ENCODE measurements at places on chromosomes 3 and 15.

DNA sequence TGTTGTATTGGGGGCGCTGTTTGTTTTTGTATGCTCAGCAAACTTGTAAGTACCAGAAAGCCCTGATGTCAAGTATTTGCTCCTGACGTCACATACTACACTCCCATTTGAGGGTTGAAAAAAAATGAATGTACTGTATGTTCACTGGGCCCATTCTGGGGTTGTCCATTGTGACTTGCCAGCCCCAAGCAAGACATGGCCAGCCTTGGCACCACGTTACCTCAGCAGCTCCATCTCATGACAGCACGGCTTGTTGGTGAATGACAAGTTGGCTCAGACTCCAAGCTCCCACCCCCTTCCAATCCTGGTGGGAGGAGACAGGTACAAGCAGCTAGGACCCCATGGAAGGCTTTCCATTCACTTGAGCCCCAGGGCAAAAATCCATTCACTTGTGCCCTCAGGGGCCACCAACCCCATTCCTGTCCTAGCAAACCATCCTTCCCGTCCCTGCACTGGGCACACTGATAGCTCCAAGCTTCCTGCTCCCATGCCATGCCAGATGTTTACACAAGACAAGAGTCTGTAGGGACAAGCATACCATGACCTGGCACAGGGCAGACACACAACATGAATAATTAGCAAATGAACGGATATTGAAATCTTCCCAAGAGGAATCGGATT, 1.6 kb downstream of the PHGR1 start:
- DNase-seq, result no peak

DNA sequence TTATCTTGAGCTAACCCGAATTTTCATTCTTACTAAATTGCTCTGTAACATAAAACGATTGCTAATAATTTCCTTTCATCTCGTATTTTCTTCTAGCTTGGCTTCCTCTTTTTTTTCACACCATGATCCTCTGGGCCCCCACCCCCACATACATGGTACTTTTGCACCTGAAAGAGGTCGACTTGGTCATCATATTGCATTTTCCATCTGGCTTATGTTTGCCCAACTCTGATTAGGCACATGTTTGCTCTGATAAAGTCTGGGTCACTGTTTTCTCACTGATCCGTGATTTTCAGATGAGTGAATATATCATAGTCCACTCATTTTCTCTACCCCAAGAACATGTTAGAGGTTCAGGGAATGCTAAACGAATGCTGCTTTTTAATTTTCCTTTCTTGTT, 49.5 kb downstream of the ARRDC4 start:
- DNase-seq, result no peak

- no peak for DNase-seq
Observed at GRCh38 chr15:50256188-50257041, 9.1 kb downstream of the HDC start.

DNA sequence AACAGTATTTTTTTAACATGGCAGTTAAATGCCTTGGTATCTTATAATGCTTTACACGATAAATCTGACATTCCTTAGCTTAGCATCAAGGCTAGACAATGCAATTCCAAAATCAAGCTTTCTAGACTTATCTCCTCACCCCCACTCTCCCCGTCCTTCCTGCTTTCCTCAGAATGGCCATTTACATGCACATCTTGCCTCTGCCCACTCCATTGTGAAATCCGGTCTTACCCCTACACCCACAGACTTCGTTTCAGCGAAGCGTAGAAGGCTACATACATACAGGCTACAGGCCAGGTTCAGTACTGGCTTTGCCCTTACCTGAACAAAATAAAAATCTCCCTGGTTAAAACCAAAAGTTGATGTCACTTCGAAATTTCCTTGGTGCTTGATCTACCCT, 58.6 kb upstream of the SLC12A8 start:
- no peak for DNase-seq

DNA sequence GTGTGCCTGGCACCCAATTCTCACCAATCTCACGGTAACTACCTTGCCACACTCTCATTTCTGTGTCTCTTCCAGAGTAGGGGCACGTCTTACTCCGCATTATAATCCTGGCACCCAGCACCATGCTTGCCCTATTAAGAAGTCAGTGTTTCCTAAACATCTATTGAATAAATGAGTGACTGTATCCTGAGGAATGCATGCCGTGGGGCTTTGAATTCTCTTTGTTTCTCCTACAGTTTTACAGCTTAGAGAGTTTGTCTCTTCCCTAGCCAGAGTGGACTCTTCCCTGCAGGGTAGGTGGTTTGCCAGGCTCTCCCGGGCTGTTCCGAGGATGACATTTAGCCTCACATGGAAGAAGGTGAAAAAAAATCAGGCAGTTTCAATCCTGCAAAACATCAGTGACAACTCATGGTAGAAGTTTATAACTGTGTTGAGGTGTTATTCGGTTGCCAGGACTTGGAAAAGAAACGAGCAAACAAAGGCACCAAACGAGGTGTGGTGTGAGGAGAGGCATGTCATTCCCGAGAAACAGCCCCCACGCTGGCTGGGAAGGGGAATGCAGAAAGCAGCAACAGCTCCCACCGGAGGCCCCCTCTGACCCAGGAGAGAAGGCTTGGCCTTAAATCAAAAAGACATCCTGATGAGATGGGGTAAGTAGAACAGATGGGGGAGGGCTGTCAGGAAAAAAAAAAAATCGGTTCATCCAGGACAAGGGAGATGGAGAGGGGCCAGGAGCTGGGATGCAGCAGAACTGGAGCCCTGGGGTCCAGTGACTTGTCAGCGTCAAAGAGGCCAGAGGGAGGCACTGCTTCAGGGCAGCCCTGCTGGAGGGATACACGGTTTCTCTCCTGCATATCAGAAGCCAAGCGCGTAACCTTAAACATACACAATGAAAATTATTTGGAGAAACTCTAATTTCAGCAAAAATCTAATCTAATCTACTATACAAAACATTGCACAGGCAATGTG, 168.4 kb upstream of the ARRDC4 start:
- no peak for DNase-seq

GRCh38 chr3:171883257-171883892, 40.2 kb downstream of the TMEM212 start:
- no peak for DNase-seq

DNA sequence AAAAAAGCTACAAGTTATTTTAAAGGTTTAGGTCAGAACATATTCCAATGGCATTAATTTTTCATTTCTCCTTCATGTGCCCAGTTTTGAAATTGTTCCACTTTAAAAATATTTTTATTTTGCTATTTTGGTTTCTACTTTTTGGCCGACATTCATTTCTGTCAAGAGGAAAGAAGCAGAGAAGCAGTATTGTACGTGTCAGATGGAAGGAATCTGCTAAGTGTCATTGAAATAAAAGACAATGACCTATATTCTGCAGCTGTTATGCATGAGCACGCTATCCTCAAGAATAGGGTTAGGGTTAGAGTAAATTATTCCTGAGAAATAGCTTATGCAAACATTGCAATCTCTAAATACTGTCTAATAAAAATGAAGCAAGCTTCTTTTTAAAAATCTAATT, 941.7 kb downstream of the TUSC7 start:
- DNase-seq, result no peak

DNA sequence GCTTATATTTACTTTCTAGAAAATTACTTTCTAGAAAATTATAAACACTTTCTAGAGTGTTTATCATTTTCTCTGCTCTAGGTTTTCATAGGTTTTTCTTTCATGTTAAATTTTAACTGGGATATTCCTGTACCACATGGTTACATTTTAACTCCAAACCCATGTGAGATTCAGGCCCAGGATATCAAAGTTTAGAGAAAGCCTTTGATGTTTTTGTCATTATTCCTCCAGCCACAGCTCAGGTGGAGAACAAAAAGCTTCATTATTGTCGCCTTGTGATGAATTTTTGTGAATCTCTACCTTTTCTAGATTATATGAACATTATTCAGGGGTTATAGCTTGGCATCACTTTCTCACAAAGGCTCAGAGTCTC, 816.0 kb downstream of the SQOR start:
- DNase-seq, result no peak

DNA sequence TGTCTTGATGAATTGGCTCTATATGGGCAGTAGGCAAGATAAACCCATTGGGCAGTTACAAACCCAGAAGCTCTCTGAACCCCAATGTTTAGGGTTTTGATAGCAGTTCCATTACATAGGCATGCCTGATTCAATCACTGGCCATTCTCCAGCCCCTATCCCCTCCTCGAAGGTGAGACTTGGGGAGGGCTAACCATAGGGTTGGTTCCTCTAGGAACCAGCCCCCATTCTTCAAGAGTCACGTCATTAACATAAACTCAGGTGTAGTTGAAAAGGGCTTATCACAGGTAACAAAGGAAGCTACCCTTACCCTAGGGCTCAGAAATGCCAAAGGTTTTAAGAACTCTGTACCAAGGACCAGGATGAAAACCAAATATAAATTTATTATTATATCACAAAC, 353.1 kb downstream of the ERC2 start:
- no peak for DNase-seq

DNA sequence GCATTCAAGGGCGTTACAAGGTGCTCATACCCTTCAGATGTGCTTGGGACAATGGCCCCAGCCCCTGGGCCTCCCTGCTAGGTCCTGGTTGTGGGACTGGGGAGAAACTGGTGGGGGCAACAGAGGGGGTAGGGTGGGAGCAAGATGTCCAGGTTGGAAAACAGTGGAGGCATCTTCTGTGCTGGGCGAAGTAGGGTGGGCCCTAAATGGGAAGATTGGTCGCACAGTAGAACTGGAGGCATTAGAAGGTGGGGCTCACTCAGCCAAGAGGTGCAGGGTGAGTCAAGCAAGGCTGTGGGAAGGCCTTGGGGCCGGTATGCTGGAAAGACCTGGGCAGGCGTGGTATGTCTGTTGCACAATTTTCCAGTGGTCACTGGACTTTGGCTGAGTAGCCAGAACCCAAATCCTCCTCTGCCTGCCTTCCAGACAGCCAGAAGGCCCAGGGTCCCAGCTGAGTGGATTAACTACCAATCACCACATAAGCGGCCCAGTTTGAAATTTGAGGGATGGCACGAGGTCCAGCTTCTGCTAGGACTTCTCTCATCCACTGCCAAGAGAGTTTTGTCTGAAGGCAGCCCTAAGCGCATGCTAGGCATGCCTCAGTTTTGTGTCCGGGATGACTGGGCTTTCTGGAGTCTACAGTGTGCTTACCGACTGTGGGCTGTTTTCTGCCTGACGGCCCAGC, 74.5 kb downstream of the LSM3 start:
- DNase-seq, result no peak

DNA sequence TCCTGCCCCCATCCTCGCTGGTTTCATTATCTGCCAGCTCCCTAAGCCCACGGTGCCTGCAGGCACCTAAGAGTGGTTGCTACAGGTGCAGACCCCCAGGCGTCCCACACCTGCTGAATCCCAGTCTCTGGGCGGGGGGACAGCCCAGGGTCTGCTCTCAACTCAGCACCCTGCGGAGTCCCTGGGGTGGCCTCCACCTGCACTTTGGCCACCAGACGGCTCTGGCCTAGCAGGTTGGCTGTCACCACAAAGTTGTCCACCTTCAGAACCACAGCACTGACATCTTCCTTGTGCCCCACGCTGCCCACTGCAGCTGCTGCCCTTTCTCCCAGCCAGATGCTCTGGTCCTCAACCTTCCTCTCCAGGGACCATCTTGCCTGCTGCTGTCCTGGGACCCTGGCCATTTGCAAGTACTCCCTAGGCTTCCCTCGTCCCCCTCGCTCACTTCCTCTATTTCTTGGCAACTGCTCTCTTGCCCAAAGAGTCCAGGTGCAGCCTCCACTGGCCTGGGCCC, 34.9 kb upstream of the SNRPA1 start:
- DNase-seq, result no peak

- no peak for DNase-seq
Observed at GRCh38 chr3:52441091-52441771, 3.7 kb downstream of the SEMA3G start.

DNA sequence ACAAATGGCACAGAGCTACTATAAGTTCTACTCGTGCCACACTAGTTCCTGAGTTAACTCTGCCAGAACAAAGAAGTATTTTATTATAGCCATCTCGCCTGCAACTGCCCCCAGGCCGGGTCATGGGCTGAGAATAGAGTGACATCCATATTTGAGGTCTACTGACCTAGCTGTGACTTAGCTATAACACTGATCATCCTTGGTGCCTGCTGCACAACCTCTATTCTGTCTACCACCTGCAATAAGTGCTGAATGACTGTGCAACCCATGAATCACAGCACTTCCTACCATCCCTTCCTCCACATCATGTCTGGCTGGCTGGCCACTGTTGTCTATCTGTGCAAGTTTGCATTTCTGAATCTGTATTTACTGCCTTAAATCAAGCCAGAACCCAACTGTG, 506.5 kb upstream of the TBL1XR1 start:
- no peak for DNase-seq

GRCh38 chr3:188280627-188281026, 126.7 kb downstream of the LPP start:
- no peak for DNase-seq

DNA sequence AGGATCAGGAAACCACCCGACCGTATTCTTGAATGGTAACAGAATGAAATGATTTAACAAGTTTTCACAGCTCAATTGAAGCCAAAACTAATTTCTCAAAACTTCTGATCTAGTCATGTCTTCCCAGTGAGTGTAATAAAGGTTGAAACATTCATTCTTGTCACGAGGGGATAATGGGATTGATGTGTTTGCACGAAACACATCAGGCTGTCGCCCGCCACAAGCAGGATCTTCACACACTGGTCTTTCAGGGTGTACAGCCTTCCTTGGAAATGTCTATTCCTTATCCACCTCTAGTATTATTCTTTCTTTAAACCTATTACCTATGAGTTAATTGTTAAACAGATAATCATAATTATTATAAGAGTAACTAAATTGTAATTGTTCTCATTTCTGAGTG, 94.3 kb downstream of the KCNAB1 start:
- no peak for DNase-seq

- no peak for DNase-seq
Observed at GRCh38 chr3:136838641-136839555, 20.0 kb downstream of the SLC35G2 start.

GRCh38 chr15:101031213-101031612, 112.1 kb downstream of the LRRK1 start:
- no peak for DNase-seq

- DNase-seq, result no peak
Observed at GRCh38 chr3:75015280-75015679, 400.8 kb upstream of the CNTN3 start.

DNA sequence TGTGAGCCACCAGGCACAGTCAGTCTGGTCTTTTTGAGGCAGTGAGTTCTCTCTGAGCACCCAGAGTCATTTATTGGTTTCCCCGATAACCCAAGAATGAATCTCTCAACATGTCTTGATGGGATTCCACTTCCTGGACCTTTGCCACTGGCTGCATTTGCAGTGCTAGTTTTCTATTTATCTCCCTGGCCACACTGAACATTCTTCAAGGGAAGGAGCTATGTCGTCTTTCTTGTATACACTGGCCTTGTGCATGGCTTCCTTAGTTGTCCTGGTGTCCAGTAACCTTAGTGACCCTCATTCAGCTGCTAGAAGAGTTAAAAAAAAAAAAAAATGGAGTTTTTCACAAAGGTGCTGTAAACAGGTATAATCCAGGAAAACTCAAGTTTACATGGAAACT, 64.9 kb upstream of the CMTM7 start:
- no peak for DNase-seq

- no peak for DNase-seq
Observed at GRCh38 chr3:166013073-166013679, 176.0 kb upstream of the BCHE start.

- DNase-seq, result no peak
Observed at GRCh38 chr3:71247221-71247957, 336.1 kb downstream of the FOXP1 start.
